ENCODE measurements at places on chromosomes 2 and 18. TPM values are rescaled to one million over a fixed set of nuclear protein-coding genes. Genes with fewer than 3 reads are reported as not detected.
A peak's percentile ranks its signal among the peaks of the same experiment; 100 is the strongest.

Gene GCG
- total RNA-seq, result not detected

Gene DIPK1C
- not detected for total RNA-seq

DNA sequence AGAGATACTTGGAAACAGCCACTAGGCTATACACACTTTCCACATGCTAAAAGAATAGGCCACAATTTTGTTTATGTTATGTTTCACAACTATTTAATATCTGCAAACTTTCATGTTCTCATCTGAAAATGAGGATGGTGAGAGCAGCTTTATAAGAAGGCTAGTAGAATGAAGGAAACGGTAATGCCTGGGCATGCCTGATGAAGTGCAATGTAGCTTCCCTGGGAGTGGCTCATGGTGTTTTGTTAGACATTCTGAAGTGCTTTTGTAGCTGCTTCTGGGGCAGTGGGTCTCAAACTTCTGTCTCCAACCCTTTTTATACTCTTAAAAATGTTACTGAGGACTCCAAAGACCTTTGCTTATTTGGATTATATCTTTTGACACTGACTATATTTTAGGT lies 193.3 kb upstream of the VWC2L start:
- no peaks in the 10 kb centered on the region for H3K4me1 ChIP-seq
- no peak for DNase-seq
- no peak overlapping the region for H3K27ac ChIP-seq
- no peak overlapping the region for H3K4me3 ChIP-seq
- H3K36me3 ChIP-seq, result no peaks in the 10 kb centered on the region

Gene SCTR
- total RNA-seq, result not detected

- DNase-seq, result no peak
- H3K4me1 ChIP-seq, result no peaks in the 10 kb centered on the region
- no peaks in the 10 kb centered on the region for H3K27me3 ChIP-seq
These were observed 28.4 kb downstream of the MCEE start for GRCh38 chr2:71101656-71102055.

- DNase-seq, result no peak
- no peak overlapping the region for H3K27ac ChIP-seq
- H3K27me3 ChIP-seq, result no peaks in the 10 kb centered on the region
- H3K36me3 ChIP-seq, result no peaks in the 10 kb centered on the region
- no peaks in the 10 kb centered on the region for H3K4me1 ChIP-seq
These were observed 257.9 kb downstream of the TMX3 start for GRCh38 chr18:68456985-68457384.

DNA sequence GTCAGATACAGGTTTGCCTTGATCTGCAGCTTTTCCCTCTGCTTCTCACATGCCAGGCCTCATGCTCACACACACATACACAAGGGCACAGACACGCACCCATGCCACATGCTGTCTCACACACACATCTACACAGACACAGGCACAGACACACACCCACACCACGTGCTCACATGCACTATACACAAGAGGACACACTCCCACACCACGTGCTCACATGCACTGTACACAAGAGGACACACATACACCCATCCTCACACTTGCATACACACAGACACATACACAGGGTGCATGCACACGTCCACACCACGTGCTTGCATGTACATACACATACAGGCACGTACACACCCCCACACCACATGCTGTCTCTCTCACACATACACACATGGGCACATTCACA lies 253.8 kb downstream of the ATAD2B start:
- no peaks in the 10 kb centered on the region for H3K36me3 ChIP-seq
- H3K4me3 ChIP-seq, result no peak overlapping the region
- DNase-seq, result no peak
- H3K4me1 ChIP-seq, result no peaks in the 10 kb centered on the region
- H3K27ac ChIP-seq, result no peak overlapping the region
- no peaks in the 10 kb centered on the region for H3K27me3 ChIP-seq

DNA sequence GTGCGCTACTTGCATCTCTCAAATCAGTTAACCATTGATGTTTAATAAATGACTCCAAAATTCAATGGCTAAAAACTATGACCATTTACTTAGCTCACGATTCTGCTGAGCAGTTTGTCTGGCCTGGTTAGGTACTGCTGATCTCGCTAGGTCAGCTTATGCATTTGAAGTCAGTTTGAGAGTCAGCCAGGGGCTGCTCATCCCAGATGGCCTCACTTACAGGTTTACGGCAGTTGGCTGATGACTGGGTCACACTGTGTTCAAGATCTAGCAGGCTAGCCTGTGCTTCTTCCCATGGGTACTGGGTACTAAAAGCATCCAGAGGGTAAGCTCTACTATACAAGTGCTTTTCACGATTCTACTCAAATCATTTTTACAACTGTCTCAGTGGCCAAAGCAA lies 122.1 kb downstream of the DLGAP1 start:
- DNase-seq, result no peak
- H3K4me1 ChIP-seq, result no peaks in the 10 kb centered on the region
- H3K27ac ChIP-seq, result no peak overlapping the region
- no peak overlapping the region for H3K4me3 ChIP-seq
- no peaks in the 10 kb centered on the region for H3K36me3 ChIP-seq
- no peaks in the 10 kb centered on the region for H3K27me3 ChIP-seq

Gene CCDC85A
- total RNA-seq, result 2.7 TPM

DNA sequence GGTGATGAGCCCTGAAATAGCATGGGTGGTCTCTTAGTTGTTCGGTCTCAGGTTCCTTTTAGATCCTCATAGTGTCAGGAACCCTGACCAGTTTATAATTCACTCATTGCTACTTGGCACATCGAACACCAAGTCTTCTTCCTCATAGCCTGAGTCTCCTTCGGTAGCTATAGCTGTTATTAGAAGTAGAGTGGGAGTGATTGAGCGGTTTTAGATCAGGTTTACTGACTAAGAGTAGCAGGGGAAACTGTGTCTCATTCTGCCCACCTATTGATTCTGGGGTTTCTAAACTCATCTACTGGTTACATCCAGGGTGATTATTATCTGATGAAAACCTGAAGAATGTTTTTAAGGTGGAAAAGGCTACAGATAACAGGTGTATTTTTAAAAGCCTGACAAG lies 114.6 kb downstream of the SETBP1 start:
- H3K27me3 ChIP-seq, result no peaks in the 10 kb centered on the region
- H3K4me3 ChIP-seq, result no peak overlapping the region
- DNase-seq, result no peak
- peaks cover 9% of the 10 kb centered on the region for H3K4me1 ChIP-seq

Gene EIPR1
- 13.7 TPM for total RNA-seq

DNA sequence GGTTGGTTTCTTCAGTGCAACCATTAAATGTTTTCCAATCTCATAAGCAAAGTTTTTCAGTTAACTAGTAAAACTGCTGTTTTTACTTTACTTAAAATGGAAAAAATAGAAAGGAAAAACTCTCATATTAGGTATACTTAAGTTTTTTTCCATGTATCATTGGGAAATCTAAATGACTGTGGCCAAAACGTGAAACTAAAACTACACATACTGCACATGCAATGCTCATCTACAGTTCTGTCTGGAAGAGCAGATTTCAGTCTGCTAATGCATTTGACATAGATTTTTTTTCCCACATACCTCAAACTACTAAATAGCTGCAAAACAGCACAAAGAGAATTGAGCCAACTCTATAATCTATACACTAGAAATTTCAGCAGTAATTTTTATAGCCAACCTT lies 62.6 kb downstream of the COL5A2 start:
- no peak overlapping the region for H3K27ac ChIP-seq
- no peaks in the 10 kb centered on the region for H3K27me3 ChIP-seq
- H3K4me1 ChIP-seq, result peaks cover 2% of the 10 kb centered on the region
- H3K36me3 ChIP-seq, result no peaks in the 10 kb centered on the region

DNA sequence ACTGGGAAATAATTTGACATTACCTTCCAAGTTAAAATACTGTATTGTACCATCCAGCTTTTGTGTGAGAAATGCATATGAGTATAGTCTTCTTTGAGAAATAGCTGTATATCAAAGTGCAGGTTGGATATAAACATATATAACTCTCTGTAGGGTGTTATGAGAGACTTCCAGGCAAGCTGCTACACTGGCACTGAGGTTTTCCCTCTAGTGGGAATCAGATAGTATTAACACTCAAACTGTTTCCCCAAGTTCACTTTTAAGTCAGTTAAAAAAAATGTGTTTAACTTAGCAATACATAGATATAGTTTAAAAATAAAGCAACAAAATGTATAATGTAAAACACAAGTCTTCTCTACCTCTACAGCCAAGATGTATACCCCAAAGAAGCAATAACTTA lies 368.4 kb upstream of the SLC8A1 start:
- no peaks in the 10 kb centered on the region for H3K4me1 ChIP-seq
- DNase-seq, result no peak
- H3K27ac ChIP-seq, result no peak overlapping the region
- H3K4me3 ChIP-seq, result no peak overlapping the region
- no peaks in the 10 kb centered on the region for H3K36me3 ChIP-seq
- no peaks in the 10 kb centered on the region for H3K27me3 ChIP-seq

- peak; percentile 73 for DNase-seq
- H3K4me1 ChIP-seq, result no peaks in the 10 kb centered on the region
- no peaks in the 10 kb centered on the region for H3K27me3 ChIP-seq
These were observed 102.0 kb upstream of the PIEZO2 start for GRCh38 chr18:11251229-11251890.

DNA sequence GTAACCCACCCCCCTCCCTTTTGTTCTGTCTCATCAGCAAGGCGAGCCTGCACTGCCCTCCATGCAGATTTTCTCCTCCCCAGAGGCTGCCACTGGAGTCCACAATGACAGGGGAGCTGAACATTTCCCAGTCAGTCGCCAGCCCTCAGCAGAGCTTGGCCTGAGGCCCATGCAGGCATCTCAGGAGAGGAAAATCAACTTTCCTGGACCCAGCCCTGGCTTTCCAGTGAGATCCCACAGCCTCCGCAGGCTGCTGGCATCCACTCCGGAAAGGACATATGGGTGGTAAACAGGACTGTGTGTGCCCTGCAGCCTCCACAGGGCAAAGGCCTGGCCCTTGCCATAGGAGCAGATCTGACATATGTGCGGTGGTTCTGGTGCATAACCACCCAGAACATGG lies 253.8 kb downstream of the TNS1 start:
- DNase-seq, result no peak
- H3K27me3 ChIP-seq, result no peaks in the 10 kb centered on the region
- no peaks in the 10 kb centered on the region for H3K36me3 ChIP-seq
- no peak overlapping the region for H3K4me3 ChIP-seq
- H3K4me1 ChIP-seq, result peaks cover 3% of the 10 kb centered on the region

Data from aorta (tissue), 5 donors.